ENCODE measurements at places on chromosomes 7 and 10.

DNA sequence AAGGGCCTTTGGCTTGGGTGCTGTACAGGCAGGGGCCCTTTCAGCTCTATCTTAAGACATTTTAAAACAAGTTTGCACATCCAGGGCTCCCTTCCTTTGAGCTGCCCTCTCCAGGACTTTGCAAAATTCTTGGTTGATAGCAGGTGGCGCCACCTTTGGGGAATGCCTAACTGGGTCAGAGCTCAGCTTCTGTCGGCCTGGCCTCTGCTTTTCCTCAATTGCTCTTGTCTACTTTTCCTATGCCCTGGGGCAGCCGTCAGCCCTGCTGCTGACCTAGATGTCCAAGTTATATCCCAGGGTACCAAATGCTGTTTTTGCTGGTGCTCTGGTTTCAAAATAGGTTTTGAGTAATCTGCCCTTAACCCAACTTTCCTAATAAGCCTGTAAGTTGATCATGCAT lies 65.8 kb downstream of the APBB1IP start:
- DNase-seq = no peak

DNA sequence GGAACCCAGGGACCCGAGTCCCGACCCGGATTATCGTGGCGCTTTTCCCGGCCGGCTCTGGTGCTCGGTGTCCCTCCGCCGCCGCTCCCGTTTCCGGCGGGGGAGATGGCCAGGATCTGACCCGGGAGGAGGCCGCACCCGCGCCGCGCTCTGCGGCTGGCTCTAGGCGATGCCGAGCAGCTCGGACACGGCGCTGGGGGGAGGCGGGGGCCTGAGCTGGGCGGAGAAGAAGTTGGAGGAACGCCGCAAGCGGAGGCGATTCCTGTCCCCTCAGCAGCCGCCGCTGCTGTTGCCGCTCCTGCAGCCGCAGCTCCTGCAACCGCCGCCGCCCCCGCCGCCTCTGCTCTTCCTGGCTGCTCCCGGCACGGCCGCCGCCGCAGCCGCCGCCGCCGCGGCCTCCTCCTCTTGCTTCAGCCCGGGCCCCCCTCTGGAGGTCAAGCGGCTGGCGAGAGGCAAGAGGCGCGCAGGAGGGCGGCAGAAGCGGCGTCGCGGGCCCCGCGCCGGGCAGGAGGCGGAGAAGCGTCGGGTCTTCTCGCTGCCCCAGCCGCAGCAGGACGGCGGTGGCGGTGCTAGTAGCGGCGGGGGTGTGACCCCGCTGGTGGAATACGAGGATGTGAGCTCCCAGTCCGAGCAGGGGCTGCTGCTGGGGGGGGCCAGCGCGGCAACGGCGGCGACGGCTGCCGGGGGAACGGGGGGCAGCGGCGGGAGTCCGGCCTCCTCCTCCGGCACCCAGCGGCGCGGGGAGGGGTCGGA lies 593 bp downstream of the CDK13 start:
- peak; percentile 48 for DNase-seq

DNA sequence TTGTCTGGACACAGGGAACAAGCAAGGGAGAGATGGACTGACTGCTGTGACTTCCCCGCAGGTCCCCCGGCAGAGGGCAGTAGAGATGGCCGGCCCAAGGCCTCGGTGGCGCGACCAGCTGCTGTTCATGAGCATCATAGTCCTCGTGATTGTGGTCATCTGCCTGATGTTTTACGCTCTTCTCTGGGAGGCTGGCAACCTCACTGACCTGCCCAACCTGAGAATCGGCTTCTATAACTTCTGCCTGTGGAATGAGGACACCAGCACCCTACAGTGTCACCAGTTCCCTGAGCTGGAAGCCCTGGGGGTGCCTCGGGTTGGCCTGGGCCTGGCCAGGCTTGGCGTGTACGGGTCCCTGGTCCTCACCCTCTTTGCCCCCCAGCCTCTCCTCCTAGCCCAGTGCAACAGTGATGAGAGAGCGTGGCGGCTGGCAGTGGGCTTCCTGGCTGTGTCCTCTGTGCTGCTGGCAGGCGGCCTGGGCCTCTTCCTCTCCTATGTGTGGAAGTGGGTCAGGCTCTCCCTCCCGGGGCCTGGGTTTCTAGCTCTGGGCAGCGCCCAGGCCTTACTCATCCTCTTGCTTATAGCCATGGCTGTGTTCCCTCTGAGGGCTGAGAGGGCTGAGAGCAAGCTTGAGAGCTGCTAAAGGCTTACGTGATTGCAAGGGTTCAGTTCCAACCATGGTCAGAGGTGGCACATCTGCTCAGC lies 6.0 kb downstream of the CYREN start:
- no peak for DNase-seq

DNA sequence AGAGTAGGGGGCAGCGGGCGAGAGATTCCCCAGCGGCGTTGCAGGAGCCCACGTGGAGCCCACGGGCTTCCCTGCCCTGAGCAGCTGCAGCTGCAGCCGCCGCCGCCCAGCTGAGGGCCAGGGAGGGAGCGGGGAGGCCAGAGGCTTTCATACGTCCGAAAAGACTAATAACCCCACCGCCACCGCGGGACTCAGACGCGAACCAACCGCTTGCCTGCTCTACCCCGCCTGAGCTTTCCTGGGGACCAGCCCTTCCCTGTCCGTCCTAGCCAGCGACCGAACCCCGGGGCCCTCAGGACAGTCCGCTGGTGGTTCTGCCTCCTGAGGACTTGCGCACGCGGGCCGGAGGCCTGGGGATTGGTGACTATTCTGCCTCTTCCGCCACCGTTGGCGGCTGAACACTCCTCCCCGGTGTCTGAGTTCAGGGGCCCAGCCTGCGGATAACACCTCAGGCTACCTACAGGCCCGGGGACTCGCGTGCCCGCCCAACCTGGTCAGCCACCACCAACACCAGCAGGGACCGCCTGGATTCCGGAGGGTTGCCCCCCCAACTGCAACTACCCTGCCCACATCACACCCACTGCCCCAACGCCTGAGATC lies 18.4 kb downstream of the IFT22 start:
- no peak for DNase-seq

GRCh38 chr10:4918236-4918635 lies 45.0 kb upstream of the AKR1C1 start:
- no peak for DNase-seq

- DNase-seq = no peak
Measured at GRCh38 chr7:40583667-40584444, 449.1 kb downstream of the SUGCT start.

Data from activated gamma-delta T cell (primary cell).